Dermis blood vessel endothelial cell (primary cell): ENCODE measurements at places on chromosomes 11 and 22. TPM values are rescaled to one million over a fixed set of nuclear protein-coding genes. Genes with fewer than 3 reads are reported as not detected.

KRTAP5-11 gene
- total RNA-seq, result not detected in 2 replicates

OR51M1 gene
- total RNA-seq, result not detected in 2 replicates

ZP1 gene
- not detected in 2 replicates for total RNA-seq

MFNG gene
- total RNA-seq, result 163 and 228 TPM in 2 replicates

DGAT2 gene
- 0.68 and 2.1 TPM in 2 replicates for total RNA-seq
